Smooth muscle cell of bladder (primary cell): ENCODE measurements at places on chromosomes 2 and 18. TPM values are rescaled to one million over a fixed set of nuclear protein-coding genes. Genes with fewer than 3 reads are reported as not detected.

ACTG2 gene
- total RNA-seq = 12.3 and 20.1 TPM in 2 replicates

KIF5C gene
- total RNA-seq = under 0.01 and 0.09 TPM in 2 replicates

SLC66A2 gene
- total RNA-seq = 34.7 and 47.2 TPM in 2 replicates

DNAJC5G gene
- total RNA-seq = not detected in 2 replicates

IL36G gene
- not detected in 2 replicates for total RNA-seq

CXCR4 gene
- total RNA-seq = 0.92 TPM in 1 of 2 replicates, not detected in the other

G6PC2 gene
- total RNA-seq = not detected in 2 replicates

ERBB4 gene
- total RNA-seq = under 0.01 TPM in 1 of 2 replicates, not detected in the other

DRC1 gene
- not detected in 2 replicates for total RNA-seq

ZC3H15 gene
- total RNA-seq = 60.2 and 65.9 TPM in 2 replicates

CD8B gene
- not detected in 2 replicates for total RNA-seq

LYPD6B gene
- total RNA-seq = 0.18 and 2.0 TPM in 2 replicates

MEP1B gene
- total RNA-seq = not detected in 2 replicates

CHST9 gene
- total RNA-seq = not detected in 2 replicates

PIEZO2 gene
- total RNA-seq = 86.7 and 97.7 TPM in 2 replicates

THAP4 gene
- total RNA-seq = 43.8 and 48.3 TPM in 2 replicates

STARD6 gene
- not detected in 2 replicates for total RNA-seq

CDK15 gene
- total RNA-seq = 6.6 and 8.5 TPM in 2 replicates

PTCD3 gene
- total RNA-seq = 72.7 and 76.2 TPM in 2 replicates

CCDC74B gene
- total RNA-seq = 2.3 and 6.5 TPM in 2 replicates

SLC38A11 gene
- under 0.01 and 0.55 TPM in 2 replicates for total RNA-seq

TRABD2A gene
- total RNA-seq = 4.7 and 6.4 TPM in 2 replicates

GPBAR1 gene
- 0.14 and 0.37 TPM in 2 replicates for total RNA-seq

ATP6V1B1 gene
- total RNA-seq = 0.18 and 0.71 TPM in 2 replicates

ASXL3 gene
- total RNA-seq = 0.43 and 0.46 TPM in 2 replicates

CHRND gene
- total RNA-seq = not detected in 2 replicates

EMX1 gene
- not detected in 2 replicates for total RNA-seq

CPSF3 gene
- 45.2 and 49.5 TPM in 2 replicates for total RNA-seq

TGOLN2 gene
- total RNA-seq = 109 and 130 TPM in 2 replicates

RFTN2 gene
- total RNA-seq = 6.9 and 10.5 TPM in 2 replicates

LAPTM4A gene
- 214 and 217 TPM in 2 replicates for total RNA-seq

KATNAL2 gene
- 3.4 and 3.6 TPM in 2 replicates for total RNA-seq

POTEJ gene
- total RNA-seq = not detected in 2 replicates

CYS1 gene
- 2.0 TPM in 2 replicates for total RNA-seq

CKAP2L gene
- 0.74 and 0.85 TPM in 2 replicates for total RNA-seq

MRPL53 gene
- total RNA-seq = 43.3 and 53.0 TPM in 2 replicates

FAM228B gene
- total RNA-seq = 7.5 and 9.8 TPM in 2 replicates

CDH20 gene
- under 0.01 and 0.18 TPM in 2 replicates for total RNA-seq

MPHOSPH10 gene
- 18.1 and 19.5 TPM in 2 replicates for total RNA-seq

MGAT4A gene
- 0.28 and 0.74 TPM in 2 replicates for total RNA-seq

TYW5 gene
- 5.4 and 5.8 TPM in 2 replicates for total RNA-seq

SDC1 gene
- 16.8 and 30.7 TPM in 2 replicates for total RNA-seq

SLC5A7 gene
- total RNA-seq = not detected in 2 replicates

UGT1A5 gene
- not detected in 2 replicates for total RNA-seq
